ENCODE measurements at places on chromosomes 13 and 19.

GRCh38 chr13:43473437-43473836 lies 313.3 kb downstream of the ENOX1 start:
- no peak for DNase-seq

- DNase-seq, result no peak
Observed at GRCh38 chr19:17026706-17027534, at the start of gene CPAMD8. Gene CPAMD8 (minus strand): TSS chr19:17026810. CDS start chr19:17026642, 168 bp downstream.

GRCh38 chr13:71613066-71613745 lies 253.8 kb downstream of the DACH1 start:
- DNase-seq, result no peak

DNA sequence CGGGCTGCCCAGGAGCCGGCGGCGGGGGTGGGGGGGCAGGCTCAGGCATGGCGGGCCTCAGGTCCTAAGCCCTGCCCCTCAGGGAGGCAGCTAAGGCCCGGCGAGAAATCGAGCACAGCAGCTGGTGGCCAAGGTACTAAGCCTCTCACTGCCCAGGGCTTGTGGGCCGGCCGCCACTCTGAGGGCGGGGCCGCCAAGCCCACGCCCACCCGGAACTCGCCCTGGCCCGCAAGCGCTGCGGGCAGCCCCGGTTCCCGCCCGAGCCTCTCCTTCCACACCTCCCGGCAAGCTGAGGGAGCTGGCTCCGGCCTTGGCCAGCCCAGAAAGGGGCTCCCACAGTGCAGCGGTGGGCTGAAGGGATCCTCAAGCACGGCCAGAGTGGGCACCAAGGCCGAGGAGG lies 33.1 kb downstream of the PCDH8 start:
- DNase-seq, result no peak

DNA sequence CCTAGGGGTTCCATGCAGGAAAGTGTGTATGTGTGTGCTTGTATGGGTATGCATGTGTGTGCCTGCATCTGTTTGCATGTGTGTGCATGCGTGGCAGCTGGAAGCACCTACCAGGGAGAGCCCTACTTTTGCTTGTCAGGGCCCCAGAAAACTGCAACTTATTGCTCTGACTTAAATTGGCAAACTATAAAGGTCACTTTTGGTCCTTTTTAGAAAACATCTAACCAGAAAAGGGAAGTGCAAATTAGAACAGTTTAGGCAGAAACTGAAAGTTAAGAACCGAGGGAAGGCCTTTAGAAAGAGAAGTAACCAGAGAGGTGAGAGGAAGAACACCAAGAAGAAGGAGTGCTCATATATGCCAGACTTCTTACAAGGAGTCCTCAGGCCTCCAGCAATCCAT lies 32.5 kb downstream of the DLEU7 start:
- DNase-seq, result no peak

- DNase-seq, result no peak
Observed at GRCh38 chr13:54185785-54186184, 1157.2 kb downstream of the OLFM4 start.

- no peak for DNase-seq
Observed at GRCh38 chr19:47341734-47342133, 7.4 kb upstream of the DHX34 start.
